ENCODE measurements at places on chromosomes 16 and 17.

- DNase-seq = no peak
Observed at GRCh38 chr17:38883592-38884526, 14.0 kb downstream of the LASP1 start.

DNA sequence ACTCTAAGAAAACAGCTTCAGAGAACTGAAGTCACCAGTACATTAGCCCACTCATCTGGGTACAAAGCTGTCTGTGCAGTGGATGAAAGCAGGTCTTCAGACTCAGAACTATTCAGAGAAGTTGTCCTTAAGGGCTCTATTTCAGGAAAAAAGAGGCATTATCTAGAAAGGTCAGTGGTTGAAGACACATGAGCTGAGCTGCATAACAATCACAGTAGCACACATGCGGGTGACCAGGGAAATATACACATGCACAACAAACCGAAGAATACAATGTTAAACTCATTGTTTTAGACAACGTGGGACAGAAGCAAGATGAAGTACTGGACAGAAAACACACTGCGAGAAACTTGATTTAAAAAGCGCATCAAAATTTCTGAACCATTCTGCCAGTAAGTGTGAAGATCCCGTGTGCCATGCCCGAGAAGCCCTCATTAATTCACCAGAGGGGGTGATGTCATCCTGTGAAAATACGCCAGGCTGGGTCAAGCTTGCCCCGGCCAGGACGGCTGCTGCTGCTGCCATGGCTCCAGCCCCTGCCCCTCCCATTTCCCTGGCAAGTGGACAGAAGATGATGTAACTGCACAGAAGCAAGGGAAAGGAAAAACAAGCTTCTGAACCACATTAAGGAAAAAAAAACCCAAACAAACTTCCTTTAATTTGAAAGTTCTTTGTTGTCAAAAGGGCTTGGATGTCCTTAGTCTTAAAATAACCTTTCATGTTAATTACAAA, 10.1 kb downstream of the DYNC1LI2 start:
- no peak for DNase-seq

DNA sequence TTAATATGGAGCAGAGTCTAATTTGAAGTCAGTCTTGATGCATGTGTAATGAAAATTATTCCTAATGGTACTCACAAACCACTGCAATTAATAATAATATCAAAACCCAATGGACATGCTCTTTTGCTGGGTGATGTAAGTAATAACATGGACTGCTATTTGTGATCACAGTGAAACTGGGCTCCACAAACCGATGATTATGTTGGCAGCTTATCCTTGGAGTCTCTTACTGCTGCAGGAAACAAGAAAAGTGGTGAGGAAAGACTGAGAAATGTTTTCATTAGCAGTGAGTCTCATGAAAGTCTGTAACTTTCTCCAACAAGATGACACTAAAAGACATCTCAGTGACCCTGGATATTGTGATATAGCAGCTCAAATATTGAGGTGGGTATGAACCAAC, 45.2 kb downstream of the TMEM100 start:
- no peak for DNase-seq

DNA sequence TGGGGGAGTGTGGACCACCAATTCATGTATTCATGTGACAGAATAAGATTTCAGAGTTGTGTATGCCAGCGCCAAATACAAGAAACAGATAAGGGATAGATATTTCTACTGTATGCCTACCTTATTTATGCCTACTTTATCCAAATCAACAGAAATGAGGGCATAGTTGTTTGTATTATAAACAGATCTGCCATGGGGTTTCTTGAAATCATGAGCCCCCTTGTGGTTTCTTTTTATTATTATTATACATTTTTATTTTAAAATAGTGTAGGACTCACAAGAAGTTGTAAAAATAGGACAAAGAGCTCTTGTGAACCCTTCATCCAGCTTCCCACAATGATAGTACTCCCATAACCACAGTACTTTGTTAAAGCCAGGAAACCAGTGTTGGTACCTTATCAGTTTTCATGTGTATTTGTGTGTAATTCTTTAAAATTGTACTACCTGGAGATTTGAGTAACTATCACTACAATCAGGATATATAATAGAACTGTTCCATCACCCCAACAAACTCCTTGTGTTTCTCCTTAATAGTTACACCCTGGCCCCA, 229.4 kb downstream of the CCDC182 start:
- DNase-seq = no peak

GRCh38 chr16:66490774-66491715, 58.9 kb downstream of the TK2 start:
- DNase-seq = no peak

- no peak for DNase-seq
Observed at GRCh38 chr17:59167571-59168001, 12.0 kb downstream of the PRR11 start.

DNA sequence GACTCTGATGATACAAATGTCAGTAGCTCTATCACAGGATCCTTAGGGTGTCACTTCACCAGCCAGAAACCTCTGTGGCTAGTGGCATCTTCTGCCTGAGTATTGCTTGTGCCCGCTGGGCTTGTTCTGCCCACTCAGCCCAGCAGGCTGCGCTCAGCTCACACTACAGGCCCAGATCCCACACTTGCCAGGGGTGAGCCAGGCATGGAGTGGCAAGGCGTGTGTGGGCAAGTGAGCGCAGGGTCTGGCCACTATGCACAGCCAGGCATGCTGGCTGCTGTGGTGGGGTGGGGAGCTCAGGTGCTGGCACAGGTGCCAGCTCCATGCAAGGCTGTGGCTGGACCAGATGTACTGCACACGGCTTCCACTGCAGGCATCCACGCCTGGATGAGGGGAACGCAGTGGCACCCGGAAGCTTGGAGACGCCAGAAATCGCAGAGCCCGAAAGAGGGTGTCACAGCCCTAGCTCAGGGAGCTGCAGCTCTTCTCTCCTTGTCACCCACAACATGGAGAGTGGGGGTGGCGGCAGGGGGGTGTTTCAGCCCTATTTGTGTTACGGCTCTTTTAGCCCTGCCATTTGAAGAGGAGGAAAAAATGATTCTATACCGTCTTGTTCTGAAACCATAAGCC, 10.2 kb downstream of the CFAP97D1 start:
- no peak for DNase-seq

GRCh38 chr16:50909831-50910735, 168.2 kb downstream of the CYLD start:
- DNase-seq = no peak

DNA sequence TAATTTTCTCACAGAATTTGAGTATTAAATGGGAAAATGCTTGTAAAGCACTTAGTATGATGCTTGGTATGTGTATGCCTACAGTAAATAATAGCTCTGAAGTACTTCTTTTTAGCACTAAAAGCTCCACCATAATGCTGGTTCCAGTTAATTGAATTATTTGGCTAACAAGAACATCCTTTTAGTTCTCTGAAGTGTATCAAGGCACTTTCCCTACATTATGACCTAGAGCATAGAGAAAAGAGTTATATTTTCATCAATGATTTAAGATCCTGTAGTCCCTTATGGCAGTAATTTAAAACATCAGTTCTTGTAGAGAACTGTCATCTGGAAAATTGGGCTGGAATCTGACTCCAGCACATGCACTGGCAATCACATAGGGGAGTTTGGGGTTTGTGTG, 21.9 kb upstream of the PHAF1 start:
- DNase-seq = no peak

Measured in stimulated activated CD4-positive, alpha-beta T cell treated with anti-CD3 and anti-CD28 coated beads, Interleukin-15, amount 100 ng/mL, for 1 hour (primary cell).